ENCODE measurements at places on chromosomes 11 and 22. TPM values are rescaled to one million over a fixed set of nuclear protein-coding genes. Genes with fewer than 3 reads are reported as not detected.

GRCh38 chr11:119085437-119085847, 761 bp downstream of the HMBS start:
- H3K27ac ChIP-seq = peak overlapping the region; percentile 57
- H3K4me1 ChIP-seq = peaks cover 3% of the 10 kb centered on the region
- peak overlapping the region; percentile 70 for H3K4me3 ChIP-seq
- DNase-seq = no peak

DNA sequence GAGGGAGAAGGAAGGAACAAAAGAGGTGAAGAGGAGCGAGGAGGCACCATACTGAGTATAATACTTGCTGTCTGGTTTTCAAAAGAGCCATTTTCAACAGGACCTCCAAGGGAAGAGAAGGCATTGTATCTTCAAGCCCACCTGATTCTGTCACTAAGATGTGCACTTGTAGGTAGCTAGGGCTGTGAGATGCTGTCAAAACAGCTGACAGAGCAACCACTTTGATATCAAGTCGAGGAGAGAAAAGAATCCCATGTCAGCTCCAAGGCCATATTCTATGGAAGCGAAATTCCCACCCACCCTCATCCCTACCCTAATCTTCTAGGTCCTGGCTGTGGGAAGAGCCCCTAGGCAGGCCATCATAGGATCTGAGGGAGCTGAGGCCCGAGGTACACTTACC, 70.9 kb upstream of the PRDM11 start:
- peaks cover 36% of the 10 kb centered on the region for H3K4me1 ChIP-seq
- no peak overlapping the region for H3K27ac ChIP-seq
- H3K27me3 ChIP-seq = peaks cover 3% of the 10 kb centered on the region
- H3K4me3 ChIP-seq = no peak overlapping the region

DNA sequence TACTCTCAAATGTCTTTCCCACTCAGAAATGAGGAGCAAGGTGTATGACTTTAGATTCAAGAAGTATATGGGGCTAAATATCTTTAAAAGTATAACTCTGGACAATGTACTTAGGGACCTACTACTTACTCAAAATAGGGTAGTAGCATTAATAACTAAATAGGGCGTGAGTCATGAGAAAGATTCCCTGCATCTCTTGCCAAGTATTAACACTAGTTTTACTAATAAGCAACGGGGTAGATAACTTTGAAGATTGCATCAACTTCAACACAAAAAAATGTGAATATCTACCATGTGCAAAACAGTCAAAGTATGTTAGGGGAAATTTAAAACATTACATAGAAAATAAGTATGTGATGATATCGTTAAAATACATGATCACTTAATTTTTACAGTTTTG, 99.6 kb downstream of the PGR start:
- H3K27me3 ChIP-seq = no peaks in the 10 kb centered on the region
- no peaks in the 10 kb centered on the region for H3K4me1 ChIP-seq
- no peaks in the 10 kb centered on the region for H3K36me3 ChIP-seq
- DNase-seq = no peak
- H3K27ac ChIP-seq = no peak overlapping the region

GRCh38 chr11:111539426-111540113, 950 bp upstream of the LAYN start:
- no peaks in the 10 kb centered on the region for H3K36me3 ChIP-seq
- no peak overlapping the region for H3K27ac ChIP-seq
- peak overlapping the region; percentile 73 for H3K4me3 ChIP-seq
- peaks cover 26% of the 10 kb centered on the region for H3K4me1 ChIP-seq

- H3K4me1 ChIP-seq = no peaks in the 10 kb centered on the region
- no peak for DNase-seq
- H3K27ac ChIP-seq = no peak overlapping the region
- no peaks in the 10 kb centered on the region for H3K36me3 ChIP-seq
- no peak overlapping the region for H3K4me3 ChIP-seq
- no peaks in the 10 kb centered on the region for H3K27me3 ChIP-seq
Measured at GRCh38 chr11:16114978-16115871, 241.1 kb downstream of the SOX6 start.

DNA sequence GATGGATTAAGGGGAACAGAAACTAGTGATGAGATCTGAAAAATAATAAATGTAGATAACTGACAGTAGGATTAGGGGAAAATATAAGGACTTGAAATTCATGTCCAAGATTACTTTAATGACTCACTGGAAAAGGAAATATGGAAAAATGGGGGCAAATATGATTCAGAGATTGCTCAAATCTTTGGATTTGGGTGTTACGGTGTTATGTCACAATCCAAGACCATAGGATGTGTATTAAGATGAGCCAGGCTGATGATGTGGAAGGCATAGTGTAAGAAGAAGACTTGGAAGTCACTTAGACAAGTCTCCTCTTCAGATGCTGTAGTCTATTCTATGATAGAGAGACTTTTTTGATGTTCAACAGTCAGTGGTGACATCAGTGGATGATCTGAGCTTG, 323.7 kb downstream of the LUZP2 start:
- H3K4me3 ChIP-seq = no peak overlapping the region
- no peaks in the 10 kb centered on the region for H3K27me3 ChIP-seq
- DNase-seq = no peak
- no peaks in the 10 kb centered on the region for H3K4me1 ChIP-seq

DNA sequence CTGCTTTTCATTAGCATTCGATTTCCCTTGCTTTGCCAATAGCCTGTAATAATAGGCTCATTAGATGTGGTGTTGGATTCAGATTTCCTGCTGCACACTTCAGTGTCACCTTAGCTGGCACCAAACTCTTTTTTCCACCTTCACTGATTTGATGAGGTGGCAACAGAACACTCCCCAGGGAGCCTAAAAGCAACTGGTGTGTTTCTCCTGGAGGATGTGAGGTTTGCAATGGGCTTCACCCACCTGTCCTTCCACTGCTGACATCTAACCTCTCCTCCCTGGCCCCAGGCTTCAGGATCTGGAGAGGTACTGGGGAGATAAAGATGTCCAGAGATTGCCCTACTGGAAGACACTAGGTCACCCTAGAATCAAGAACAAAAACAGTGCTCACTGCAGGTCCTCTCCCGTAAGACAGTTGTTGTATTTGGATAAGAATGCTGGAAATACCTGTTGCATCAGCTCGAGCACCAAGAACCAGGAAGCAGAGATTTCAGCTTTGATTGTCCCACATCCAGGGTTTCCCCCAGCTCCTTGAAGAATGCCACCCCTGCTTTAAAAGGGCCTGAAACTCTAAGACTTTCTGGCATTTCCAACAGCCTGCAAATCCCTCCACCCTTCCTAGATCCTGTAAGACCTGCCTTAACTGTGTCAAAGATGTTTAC, 96.9 kb downstream of the SLC1A2 start:
- H3K4me1 ChIP-seq = peaks cover 6% of the 10 kb centered on the region
- H3K36me3 ChIP-seq = no peaks in the 10 kb centered on the region
- H3K27me3 ChIP-seq = no peaks in the 10 kb centered on the region

- no peak overlapping the region for H3K4me3 ChIP-seq
- no peaks in the 10 kb centered on the region for H3K36me3 ChIP-seq
- peaks cover 7% of the 10 kb centered on the region for H3K27me3 ChIP-seq
- H3K27ac ChIP-seq = no peak overlapping the region
Measured at GRCh38 chr11:124917115-124917637, 1.9 kb upstream of the HEPN1 start.

DNA sequence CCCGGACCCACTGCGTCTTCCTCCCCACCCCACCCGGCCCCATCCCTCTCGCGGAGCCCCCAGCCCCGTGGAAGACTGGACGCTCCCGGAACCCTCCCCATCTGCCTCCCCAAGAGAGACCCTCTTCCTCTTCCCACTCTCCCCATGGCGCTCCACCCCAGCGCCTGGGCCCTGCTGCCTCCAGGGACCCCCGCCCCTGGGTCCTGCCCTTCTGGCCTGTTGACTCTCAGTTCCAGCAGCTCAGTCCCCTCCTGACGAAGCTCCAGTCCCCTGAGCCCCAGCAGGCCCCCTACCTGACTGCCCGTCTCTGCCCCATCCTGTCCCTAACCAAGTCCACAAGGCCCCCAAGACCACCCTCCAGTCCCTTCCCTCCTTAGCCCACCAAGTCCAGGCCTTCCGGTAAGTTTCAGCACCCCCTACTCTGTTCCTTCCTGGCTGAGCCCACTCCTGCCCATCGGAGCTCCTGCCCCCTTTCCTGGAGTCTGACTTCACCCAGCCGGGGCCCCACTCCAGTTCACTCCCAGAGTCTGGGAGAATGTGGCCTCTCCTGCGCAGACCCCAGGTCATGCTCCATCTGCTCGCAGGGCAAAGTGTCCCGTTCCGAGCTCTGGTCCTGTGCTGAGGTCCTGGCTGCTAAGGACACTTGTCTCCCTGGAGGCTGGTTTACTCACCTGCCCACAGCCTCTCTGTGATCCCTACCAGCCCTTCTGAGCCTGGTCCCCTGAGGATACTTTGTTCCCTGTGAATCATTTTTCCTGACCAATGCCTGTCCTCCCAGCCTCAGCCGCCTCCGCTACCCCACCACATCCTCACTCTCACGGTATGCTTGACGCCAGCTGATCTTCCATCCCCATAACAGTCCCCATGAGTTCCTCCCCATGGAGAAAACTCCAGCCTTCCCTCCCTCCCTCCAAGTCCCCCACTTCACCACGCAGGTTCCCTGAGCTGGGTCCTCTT, 722 bp downstream of the IFITM10 start:
- no peak overlapping the region for H3K4me3 ChIP-seq
- no peaks in the 10 kb centered on the region for H3K27me3 ChIP-seq
- no peak overlapping the region for H3K27ac ChIP-seq
- no peak for DNase-seq

DNA sequence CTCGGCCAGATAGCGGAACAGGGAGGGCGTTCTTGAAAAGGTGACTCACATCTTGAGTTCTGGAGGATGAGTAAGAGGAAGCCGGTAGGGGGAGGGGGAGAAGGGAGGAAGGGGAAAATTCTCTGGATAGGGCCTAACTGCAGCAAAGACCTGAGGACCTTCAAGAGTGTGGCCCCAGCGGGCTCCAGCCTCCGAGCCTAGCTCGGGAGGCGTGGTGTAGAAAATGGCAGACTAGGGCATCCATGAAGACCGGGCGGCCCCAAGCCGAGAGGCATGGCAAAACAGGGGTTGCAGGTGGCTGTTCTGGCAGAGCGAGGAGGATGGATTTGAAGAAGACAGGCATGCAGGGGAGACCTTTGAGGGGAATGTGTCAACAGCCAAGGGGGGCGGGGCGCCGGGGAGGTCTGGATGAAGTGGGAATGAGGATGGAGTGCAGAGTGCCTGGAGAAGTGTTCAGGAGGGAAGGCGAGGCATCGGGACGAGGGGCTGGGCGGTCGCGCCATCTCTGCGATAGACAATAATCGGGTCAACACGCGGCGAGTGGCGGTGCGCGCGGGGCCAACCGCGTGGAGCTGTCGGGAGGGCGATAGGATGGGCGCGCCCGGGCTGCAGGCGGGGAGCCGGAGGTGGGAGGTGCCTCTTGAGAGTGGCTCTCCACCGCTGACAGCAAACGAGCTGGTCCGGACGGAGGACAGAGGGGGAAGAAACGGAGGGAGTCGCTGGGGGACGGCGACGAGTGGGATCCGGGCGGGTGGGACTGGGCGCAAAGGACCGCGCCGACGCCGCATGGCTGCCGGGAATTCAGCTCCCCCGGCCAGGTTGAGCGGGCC, 40.0 kb upstream of the CREB3L1 start:
- DNase-seq = peak; percentile 35
- H3K36me3 ChIP-seq = no peaks in the 10 kb centered on the region
- H3K4me1 ChIP-seq = peaks cover 23% of the 10 kb centered on the region
- H3K27ac ChIP-seq = no peak overlapping the region
- peaks cover 26% of the 10 kb centered on the region for H3K27me3 ChIP-seq

- H3K27ac ChIP-seq = no peak overlapping the region
- no peaks in the 10 kb centered on the region for H3K36me3 ChIP-seq
- no peak overlapping the region for H3K4me3 ChIP-seq
- peaks cover 6% of the 10 kb centered on the region for H3K27me3 ChIP-seq
- no peaks in the 10 kb centered on the region for H3K4me1 ChIP-seq
Measured at GRCh38 chr11:19577976-19578619, 134.5 kb upstream of the NAV2 start.

DNA sequence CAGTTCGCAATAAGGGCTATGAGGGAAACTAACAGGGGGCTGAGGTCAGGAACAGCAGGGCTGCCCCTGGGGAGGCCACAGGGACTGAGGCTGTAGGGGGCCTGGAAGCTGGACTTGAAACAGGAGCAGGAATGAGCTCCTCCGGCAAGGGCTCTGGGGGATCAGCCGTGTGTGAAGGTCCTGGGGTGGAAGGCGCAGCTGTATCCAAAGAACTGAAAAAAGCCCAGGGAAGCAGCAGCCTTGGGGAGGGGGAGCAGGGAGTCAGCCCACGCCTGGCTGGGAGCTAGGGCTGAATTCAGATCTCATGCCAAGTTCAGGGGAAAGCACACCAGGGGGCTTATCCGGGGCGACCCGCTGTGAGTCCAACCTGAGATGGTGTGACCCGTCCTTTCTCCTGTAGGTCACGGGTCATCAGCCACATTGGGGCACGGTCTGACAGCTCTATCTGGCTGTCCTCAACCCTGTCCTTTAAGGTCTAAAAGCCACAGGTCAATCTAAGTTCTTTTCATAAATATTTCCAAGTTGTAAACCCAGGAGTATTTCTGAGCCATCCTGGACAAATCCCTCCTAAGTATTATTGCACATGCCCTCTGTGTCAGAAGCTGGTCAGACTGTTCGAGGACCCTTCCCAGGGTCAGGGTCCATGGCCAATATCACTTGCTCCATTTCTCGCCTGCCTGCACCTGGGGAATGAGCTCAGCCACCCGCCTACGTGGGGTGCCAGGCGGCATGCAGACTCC, 18.0 kb downstream of the TP53AIP1 start:
- H3K4me3 ChIP-seq = no peak overlapping the region
- no peaks in the 10 kb centered on the region for H3K27me3 ChIP-seq
- no peaks in the 10 kb centered on the region for H3K36me3 ChIP-seq
- DNase-seq = no peak

- no peaks in the 10 kb centered on the region for H3K36me3 ChIP-seq
- no peak for DNase-seq
- no peaks in the 10 kb centered on the region for H3K27me3 ChIP-seq
- H3K27ac ChIP-seq = no peak overlapping the region
- peaks cover 17% of the 10 kb centered on the region for H3K4me1 ChIP-seq
- H3K4me3 ChIP-seq = no peak overlapping the region
Measured at GRCh38 chr11:17350455-17351171, 987 bp upstream of the NCR3LG1 start.

Gene ANGPTL5
- not detected for total RNA-seq

Gene TBX10
- total RNA-seq = not detected

Gene DRD2
- total RNA-seq = not detected

Gene MMP12
- not detected for total RNA-seq

Gene CLCF1
- 4.1 TPM for total RNA-seq

Gene C22orf15
- total RNA-seq = 1.9 TPM

Gene GALR3
- total RNA-seq = not detected
